ENCODE measurements at places on chromosomes 16 and 17.

DNA sequence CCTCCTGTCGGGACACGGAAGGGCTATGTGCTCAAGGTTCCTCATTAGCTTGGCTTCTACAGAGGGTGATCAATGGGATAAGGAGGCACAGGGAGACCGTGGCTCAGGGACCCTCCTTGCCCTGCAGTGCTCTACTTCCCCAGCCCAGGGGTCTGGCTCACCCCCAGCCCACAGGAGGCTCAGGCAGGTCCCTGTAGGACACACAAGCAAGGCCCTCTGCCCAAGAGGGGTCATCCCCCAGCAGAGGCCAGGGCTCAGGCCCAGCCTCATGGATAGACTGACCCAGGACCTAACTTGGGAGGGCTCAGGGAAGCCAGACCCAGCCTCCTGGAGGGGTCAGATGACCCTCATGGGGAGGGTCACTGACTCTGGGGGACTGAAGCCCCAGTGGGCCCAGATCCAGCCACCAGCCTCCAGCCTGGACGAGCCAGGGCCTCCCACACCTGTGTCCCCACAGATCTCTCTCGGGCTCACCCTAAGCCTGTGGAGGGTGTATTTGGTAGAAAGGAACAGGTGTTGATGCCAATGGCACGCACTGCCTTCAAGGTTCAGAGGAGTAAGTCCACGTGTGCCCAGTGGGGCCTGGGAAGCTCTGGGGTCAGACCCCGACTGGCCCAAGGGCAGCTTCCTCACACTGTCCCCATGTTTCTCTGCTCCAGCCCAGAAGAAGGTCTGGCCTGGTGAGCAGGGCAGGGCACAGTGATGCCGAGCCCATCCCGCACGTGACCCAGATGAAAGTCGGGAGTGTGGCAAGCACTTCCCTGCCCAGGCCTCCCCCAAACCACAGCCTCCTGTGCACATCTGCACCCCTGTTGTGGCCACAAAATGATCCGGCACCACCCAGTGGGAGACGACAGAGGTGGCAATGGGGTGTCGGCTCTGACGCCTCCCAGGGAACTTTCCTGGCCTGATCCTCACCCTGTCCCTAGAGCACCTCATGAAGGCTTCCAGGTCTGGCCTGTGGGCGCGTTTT, 10.9 kb upstream of the KRTAP17-1 start:
- DNase-seq: no peak

GRCh38 chr17:1714980-1715802, 5.0 kb upstream of the TLCD2 start:
- no peak for DNase-seq

- no peak for DNase-seq
Observed at GRCh38 chr17:51428668-51429495, 168.5 kb downstream of the UTP18 start.

DNA sequence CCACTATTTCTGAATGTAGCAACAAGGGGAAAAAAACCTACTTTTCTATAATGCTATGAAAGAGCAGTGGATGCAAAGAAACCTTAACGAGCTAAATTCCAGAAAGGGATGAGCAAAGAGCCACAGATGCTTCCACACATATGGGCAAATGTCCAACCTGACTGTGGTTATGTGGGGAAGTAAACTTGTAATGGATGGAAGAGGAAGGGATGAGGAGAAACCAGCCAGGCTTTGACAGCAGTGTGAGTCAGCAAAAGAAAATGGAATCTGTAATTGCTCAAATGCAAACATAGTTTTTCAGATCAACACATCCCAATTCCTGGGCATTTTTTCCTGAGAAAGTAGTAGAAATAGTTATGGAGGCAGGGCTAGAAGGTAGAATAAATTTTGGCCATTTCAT, 204.8 kb upstream of the CPHXL start:
- no peak for DNase-seq

GRCh38 chr17:68961214-68961882, 6.2 kb upstream of the ABCA8 start:
- DNase-seq: no peak

DNA sequence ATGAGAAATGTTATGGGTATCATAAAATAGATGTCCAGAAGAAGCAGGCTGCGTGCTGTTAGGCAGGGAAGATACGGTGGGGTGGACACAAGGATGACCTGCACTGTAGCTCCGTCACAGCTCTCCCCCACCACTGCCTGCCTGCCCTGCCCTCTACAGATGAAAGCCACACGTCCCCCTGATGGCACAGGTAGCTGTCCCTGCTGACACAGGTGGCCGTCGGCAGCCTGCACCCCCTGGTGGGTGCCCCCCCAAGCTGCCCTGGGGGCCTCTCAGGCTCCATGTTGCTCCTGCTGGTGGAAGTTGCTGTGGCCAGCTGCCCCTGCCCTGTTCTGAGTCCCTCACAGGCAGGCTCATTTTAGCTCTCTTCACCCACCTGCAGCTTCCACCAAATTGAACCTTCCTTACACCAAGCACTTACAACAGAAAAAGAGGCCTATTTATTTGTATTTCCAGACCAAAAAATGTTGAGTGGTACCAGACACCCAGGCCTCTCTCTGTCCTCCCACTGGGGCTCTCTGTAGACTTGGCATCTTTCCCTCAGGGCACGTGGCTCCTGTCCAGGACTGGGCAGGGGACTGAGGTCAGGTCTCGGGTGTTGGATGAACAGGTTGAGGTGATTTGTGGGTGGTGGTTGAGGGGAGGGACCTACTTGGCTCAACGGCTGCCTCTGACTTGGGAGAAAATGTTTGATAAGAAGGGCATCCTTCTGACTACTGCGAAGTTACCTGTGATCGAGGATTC, 50.1 kb upstream of the CACNG5 start:
- no peak for DNase-seq

DNA sequence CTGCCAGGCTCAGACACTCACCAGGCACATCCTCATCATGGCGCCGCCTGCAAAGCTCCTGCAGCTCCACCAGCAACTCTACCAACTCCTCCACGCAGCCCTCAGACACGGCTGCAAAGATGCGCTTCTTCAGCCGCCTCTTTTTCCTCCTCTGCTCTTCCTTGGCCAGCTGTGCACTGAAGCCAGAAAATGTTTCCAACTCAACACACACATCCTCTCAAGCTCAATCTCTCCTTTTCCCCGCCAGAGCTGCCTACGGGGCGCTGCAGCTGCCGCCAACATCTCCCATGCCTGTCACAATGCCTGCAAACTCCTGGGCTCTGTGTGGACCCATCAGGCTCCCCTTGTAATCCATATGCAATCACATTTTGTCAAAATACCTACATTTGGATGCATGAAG, 14.2 kb downstream of the TRPV3 start:
- DNase-seq: no peak

DNA sequence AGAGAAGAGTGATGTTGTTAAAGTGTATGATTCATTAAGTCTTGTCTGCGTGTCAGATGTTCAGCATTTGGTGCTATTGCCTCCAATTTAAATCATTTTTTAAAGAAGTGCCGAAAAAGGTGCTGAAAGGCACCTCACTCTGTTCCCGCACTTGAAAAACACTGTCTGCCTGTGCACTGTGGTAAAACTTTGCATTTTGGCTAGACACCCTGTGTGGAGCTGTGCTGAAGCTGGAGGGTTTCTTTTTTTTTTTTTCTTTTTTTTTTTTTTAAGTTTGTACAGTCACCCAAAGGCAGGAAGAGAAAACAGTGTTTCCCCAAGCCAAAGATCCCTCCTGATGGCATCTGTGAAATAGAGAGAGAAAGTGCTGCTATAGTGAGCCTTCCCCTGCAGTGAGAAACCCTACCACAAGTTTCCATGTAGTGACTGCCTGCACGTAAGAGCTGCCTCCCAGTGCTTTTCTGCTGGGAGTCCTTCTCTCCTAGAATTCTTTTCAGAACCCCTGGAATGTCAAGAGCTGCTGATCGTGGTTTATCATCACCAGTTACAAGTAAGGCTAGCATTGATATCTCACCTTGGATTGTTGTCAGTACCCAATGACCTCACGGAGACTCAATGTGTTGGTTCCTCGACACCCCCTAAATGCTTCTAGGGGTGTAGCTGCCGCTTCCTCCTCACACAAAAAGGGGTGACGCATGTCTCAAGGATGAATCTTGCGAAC, 116.0 kb upstream of the SOX9 start:
- DNase-seq: no peak

- DNase-seq: no peak
Observed at GRCh38 chr17:31357839-31358394, 33.6 kb upstream of the RAB11FIP4 start.

DNA sequence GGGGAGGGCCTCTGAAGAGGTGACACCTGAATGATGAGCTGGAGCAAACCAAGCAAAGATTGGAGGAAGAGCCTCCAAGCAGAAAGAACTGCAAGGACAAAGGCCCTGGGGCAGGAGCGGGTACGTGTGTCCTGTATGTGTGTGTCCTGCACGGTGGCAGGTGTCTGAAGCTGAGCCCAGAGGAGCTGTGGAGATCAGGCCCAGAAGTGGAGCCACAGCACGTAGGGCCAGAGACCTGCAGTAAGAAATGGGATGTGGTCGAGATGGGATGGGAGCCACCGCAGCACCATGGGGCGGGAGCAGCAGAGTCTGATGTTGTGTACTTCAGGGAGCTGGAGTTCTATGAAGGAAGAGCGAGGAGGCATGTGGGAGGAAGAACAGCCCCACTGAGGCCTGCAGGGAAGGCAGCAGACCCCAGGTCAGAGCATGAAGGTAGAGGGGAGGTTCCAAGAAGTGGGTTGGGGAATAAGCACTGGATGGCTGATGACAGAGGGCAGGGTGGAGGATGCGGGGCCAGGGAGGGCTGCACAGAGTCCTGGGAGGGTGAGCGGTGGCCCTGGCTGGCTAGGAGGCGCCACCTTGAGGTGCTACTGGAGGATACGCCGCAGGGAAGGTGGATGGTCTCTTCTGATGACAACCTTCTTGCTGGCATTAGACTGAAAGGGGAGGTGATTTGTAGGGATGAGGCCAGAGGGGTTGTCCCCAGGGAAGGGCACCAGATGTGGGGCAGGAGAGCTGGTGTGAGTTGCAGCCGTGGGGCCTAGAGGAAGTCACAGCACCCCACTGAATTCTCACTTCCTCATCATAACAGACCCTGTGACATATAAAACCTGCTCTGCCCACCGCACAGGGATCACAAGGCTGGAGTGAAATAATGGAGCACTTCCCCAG, 10.6 kb upstream of the CETP start:
- DNase-seq: peak; percentile 68

DNA sequence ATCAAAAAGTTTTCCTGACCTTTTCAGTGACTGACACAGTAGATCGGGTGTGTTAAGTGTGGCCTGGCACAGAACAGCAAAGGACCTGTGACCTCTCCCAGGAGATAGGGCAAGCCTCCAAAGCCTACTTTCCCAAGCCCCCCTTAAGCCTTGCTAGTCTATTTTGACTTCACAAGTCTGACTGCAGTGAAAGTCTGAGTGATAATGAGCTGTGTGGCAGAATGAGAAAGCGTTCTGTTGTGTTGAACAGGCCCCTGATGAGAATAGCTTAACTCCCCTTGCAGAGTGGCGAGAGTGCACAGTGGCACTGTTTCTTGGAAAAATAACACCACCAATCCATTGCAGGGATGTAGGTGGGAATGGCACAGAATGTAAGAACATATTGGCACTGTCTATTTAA, 32.8 kb downstream of the MMD start:
- DNase-seq: no peak

DNA sequence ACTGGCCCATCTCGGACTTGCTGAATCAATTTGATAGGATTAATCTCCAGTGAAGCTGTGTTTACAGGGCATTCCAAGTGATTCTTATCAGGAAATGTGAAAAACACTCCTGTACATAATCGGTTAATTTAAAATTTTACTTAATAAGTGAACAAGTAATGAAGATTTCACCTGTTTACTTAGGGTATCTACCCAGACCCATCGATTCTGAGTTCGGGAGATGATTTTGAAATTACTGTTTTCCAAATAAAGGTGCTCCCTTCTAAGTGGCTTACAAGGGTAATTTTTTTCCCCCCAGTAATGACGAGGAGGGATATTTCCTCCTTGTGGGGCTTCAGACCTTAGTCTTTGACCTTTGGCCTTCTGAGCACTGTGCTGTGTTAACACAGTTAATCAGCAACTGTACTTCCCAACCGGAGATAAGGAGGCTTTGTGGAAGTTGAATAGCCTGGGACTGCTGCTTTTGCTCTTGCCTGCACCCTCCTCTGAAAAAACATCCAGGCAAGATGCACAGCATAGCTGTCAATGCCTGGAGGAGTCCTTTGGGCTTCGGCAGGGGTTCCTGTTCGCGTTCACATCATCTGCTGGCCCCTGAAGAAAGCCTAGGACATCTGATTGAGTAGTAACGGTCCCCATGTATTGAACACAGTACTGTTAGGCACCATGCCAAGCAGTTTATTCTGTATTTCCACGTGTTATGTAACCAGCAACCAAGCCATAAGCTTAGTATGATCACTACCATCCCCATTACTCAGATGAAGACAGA, 1.8 kb downstream of the FAHD1 start:
- no peak for DNase-seq

GRCh38 chr16:67664258-67664657, 2.3 kb downstream of the ENKD1 start:
- no peak for DNase-seq

GRCh38 chr17:64388961-64389565, 1.6 kb downstream of the PECAM1 start:
- DNase-seq: no peak

- DNase-seq: no peak
Observed at GRCh38 chr17:75430159-75430974, 24.9 kb upstream of the GRB2 start.

DNA sequence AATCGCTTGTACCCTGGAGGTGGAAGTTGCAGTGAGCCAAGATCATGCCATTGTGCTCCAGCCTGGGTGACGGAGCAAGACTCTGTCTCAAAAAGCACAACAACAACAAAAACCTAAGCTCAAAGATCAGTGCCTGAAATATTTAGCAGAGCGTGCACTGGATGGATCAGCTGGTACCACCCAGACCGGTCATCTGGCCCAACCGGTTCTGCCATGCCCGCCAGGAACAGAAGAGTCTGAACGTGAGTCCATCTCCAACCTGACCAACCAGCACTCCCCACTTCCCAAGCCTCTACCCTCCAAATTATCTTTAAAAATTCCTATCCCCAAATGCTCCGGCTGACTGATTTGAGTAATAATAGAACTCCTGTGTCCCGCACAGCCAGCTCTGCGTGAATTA, 1.5 kb upstream of the UQCC4 start:
- no peak for DNase-seq

- no peak for DNase-seq
Observed at GRCh38 chr17:14940938-14941265, 324.2 kb downstream of the PMP22 start.

- peak; percentile 55 for DNase-seq
Observed at GRCh38 chr16:11308493-11309283, 27.6 kb upstream of the PRM1 start.

- DNase-seq: no peak
Observed at GRCh38 chr16:85781695-85782370, 17.5 kb downstream of the EMC8 start.

DNA sequence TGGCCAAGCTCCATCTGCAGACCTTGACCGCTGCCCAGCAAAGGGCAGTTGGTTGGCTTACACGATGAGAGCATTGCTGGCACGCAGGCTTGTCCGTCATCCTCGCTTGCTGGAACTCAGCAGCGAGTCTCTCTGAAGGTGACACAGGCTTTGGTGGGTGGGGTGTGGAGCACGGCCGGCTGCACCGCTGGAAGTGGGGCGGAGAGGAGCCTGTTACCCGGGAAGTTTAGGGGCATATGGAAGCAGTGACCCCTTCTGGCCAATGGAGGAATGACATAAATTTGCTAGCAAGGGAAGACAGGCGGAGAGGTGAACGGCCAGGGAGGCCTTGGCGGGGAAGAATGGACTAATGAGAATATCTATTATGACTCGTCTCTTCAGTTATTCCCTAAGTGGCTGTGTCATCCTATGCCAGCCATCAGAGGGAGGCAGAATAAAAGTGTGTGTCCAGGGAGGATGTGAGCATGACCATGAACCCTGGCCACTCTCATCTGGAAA, 65.9 kb upstream of the SDK2 start:
- DNase-seq: no peak

- no peak for DNase-seq
Observed at GRCh38 chr16:9425236-9425635, 333.8 kb downstream of the HAPSTR1 start.
